ENCODE measurements at places on chromosomes 2 and 18.

GRCh38 chr18:78703291-78703690 lies 276.3 kb upstream of the SALL3 start:
- DNase-seq = no peak

GRCh38 chr2:11389551-11390398 lies 45.3 kb upstream of the ROCK2 start:
- DNase-seq = no peak

GRCh38 chr18:23542461-23542860 lies 39.1 kb downstream of the RMC1 start:
- no peak for DNase-seq

GRCh38 chr2:149038442-149039212 lies at the start of gene LYPD6B:
LYPD6B (plus strand) TSS chr2:149038699; CDS start chr2:149130949, 92,250 bp downstream.
- no peak for DNase-seq

DNA sequence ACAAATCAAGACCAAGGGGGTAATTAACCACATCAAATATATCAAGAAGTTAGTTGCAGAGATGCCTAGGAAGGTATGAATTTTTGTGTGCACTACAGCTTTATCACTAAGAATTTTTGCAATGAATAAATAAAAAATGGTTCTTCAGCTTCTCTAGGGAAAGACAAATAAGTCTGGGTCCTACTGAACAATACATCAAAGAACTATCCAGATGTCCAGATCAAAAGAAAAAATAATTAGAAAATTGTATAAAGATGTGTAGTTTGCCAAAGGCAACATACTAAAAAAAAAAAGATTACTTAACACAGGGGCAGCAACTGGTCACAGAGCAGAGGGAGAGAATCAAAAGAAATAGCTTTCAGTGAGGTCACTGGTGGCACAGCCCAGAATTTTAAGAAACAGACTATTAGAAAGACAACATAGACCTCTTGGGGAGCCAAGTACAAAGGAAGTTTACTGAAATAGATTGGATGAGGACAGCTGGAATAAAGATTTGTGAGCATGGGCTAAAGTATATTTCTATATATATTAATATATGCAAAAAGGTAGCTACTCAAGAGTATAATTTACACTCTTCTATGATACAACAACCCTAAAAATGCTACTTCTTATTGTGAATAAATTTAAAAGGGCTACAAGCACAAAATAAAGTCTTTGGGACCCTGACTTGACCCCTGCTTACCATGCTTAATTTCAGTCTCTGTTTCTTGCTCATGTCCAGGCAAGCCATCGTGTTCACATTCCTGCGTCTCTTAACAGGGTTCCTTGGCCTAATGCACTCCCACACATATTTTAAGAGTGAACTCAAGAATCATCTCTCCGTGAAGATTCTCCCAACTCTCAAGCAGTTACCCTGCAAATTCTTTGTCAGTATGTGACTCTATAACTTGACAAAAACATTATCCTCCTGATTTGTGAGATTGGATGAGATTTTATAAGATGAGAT lies 99.0 kb upstream of the GRB14 start:
- DNase-seq = no peak

GRCh38 chr2:63681896-63682295 lies 93.1 kb downstream of the MDH1 start:
- no peak for DNase-seq

DNA sequence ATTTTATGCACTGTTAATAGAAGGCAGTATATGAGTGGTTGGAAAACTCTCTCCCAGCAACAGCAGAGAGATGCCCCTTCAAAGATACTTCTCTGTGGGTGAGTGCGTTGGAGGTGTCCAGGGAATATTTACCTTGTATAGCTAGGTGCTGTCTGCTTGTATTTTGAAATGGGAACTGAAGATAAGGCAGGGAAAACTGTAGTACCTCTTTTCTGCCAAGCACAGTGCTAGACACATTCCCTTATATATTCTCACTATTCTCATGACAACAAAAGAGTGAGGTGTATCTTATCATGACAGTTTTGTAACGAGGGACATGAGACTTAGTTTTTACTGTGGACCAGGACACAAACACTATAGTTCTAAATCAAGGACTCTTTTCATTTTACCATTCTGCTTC lies 2.1 kb downstream of the TTC39C start:
- DNase-seq = no peak

GRCh38 chr2:240991378-240992263 lies 6.8 kb upstream of the SNED1 start:
- no peak for DNase-seq

DNA sequence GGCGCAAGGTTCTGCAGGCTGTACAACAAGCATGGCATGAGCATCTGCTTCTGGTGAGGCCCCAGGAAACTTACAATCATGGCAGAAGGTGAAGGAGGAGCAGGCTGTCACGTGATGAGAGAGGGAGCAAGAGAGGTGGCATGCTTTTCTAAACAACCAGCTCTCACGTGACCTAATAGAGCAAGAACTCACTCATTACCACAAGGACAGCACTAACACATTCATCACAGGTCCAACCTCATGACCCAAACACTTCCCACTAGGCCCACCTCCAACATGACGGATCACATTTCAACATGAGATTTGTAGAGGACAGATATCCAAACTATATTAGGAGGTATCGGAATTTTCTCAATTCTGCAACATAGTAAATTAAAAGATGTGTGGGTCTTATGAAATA lies 108.8 kb upstream of the DLX2 start:
- DNase-seq = no peak

DNA sequence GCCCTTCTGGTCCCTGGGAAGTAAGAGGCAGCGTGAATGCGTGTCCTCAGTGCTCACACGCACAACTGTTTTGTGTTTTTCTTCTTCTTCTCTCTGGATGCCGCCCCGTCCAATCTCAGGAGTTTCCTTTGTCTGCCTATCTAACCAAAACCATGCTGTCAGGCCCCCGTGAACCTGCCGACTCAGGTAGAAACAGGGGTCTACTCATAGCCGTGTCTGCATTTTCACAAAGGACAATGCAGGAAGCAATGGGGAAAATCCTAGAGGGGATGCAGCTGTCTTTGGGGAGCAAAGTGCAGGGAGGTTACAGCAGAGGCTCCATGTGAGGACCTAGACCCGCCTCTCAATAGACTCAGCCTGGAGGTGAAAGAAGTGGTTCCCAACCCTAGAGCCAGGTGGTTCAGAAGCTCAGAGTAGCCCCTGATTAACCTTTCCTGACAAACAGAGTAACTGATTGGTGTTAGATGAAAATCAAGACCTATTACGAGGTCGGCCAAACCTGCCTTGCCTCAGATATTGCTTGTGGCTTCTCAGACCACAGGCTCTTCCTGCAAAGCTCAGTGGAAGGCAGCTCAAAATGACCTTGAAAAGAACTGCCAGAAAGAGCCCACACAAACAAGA lies 49.3 kb downstream of the CD226 start:
- no peak for DNase-seq

GRCh38 chr2:25620077-25620476 lies 53.3 kb downstream of the DTNB start:
- no peak for DNase-seq

GRCh38 chr2:172246649-172247048 lies 143.9 kb upstream of the DLX2 start:
- no peak for DNase-seq

GRCh38 chr2:12685145-12685544 lies 31.6 kb upstream of the TRIB2 start:
- DNase-seq = no peak

DNA sequence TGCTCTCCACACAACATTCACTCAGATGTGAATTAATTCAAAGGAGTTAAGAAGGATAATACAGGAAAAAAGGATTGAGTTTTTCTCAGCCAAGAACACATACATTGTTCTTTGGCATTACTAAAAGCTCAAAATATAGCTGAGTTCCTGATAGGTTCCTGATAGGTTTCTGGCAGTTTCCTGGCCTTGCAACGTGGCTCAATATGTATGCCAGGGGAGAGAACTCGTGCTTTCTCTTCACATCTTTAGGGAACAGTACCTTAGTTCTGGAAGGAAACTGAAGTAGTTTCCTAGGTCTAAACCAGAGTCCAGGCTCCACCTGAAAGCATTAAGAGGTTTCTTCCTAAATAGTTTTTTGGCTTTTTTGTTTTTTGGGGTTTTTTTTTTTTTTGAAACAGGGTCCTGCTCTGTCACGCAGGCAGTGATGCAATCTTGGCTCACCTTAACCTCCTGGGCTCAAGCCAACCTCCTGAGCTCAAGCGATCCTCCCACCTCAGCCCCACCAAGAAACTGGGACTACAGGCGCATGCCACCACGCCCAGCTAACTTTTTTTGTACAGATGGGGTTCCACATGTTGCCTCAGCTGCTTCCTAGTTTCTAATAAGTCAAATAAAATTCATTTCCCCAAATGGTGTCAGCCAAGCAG lies 42.8 kb downstream of the ESCO1 start:
- DNase-seq = no peak

DNA sequence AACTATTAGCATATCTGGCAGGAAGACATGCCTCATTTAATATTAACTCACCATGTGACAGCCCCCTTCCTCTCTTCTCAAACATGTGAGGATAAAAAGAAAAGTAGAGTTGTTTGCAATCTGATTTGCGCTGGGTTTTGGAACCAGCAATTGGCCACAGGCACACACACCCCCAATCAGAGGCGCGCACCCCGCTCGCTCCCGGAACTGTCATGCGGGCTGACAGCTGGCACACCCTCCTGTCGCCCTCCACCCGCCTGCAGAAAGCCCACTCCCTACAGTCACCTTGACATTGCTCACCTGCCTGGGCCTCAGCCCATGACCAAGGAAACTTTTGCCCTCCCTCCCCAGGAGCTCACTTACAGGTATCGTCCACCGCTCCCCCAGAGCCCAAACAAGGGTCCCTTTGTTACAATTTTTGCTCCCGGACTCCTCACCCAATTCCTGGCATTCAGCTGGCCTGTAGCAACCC lies 1.1 kb downstream of the COBLL1 start:
- DNase-seq = no peak

DNA sequence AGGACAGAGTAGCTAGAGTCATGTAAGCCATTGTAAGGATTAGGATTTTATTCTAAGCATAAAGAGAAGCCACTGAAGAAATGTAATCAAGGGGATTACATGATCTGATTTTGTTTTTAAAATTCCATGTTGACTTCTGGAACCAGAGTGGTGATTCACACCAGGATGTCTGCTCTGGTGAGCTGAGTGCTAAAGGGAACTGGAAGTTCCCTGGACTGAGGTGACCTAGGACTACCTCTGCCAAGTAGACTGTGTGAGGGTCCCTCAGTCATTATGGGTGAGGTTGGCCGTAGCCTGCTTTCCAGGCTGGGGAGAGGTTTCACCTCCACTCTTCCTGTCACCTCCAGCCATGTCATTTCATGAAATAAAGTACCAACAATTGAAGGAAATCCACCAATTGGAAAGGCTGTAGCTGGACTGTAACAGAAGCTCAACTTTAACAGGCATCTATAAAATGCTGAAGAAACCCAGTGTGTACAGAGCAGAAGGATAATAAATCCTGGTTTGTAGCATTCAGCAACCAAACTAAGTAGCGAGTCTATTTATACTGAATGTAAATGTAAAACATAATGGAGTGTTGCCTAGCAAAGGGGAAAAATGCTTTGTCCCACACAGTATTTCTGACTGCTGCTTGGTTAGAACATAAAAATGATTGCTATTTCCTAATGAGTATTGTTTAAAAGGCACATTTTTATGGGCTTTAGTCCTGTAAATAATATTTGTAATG lies 507.4 kb upstream of the PKDCC start:
- DNase-seq = no peak

GRCh38 chr2:105556366-105556765 lies 157.5 kb upstream of the FHL2 start:
- no peak for DNase-seq

DNA sequence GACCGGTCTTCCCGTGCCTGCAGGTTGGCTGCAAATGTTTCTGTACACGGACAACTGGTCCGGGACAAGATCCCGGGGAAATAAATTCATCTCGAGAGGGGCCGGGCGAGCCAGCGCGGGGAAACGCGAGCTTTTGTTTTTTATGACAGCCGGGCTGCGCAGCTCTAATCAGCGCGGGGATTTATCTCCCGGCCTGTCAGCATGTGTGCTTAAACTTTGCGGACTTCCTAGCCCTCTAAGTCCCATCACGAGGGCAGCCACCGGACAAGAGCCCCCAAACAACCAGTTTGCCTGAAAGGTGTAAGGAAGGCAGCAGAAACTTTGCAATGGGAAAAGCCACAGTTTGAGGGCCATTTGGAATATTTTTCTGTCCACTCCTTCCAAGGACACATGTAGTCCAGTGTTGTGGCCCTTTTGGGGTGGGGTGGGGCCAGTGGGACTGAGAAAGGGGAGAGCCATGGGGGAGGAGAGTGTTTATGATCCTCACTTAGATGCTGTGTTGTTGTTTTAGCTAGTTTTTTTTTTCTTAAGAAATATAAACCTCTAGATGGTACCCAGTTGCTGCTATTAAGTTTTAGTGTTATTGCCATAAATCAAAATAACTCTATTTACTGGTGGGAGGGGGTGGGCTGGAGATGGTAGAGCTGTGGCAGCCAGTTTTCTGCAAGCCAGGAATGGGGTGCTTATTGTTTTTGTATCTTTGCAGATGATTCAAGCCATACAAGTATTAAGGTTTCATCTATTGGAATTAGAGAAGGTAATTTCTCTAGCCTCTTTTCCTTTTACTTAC lies 6.0 kb downstream of the MEIS1 start:
- DNase-seq = no peak

DNA sequence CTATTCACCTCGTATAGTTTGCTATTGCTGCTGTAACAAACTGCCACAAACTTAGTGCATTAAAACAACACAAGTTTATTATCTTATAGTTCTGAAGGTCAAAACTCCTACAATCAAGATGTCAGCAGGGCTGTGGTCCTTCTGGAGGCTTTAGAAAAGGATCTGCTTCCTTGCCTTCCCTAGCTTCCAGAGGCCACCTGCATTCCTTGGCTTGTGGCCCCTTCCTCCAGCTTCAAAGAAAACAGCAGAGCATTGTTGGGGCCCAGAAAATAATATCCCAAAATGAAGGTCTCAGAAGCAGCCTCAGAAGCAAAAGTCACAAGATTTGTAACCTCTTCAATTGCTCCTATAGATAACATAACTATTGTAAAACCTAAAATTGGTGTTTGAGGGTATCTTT lies 100.6 kb downstream of the HNRNPLL start:
- no peak for DNase-seq

- no peak for DNase-seq
Measured at GRCh38 chr2:204187229-204188083, 250.9 kb downstream of the ICOS start.

Measured in stimulated activated CD4-positive, alpha-beta T cell treated with anti-CD3 and anti-CD28 coated beads, Interleukin-1b, Interleukin-23, amount 100 ng/mL, for 4 hours (primary cell).